ENCODE measurements at places on chromosomes 3 and 15.

- peak; percentile 64 for DNase-seq
Measured at GRCh38 chr3:155031186-155031585, 48.9 kb upstream of the MME start.

- peak; percentile 79 for DNase-seq
Measured at GRCh38 chr15:74375303-74375693, 7.9 kb upstream of the CYP11A1 start.

DNA sequence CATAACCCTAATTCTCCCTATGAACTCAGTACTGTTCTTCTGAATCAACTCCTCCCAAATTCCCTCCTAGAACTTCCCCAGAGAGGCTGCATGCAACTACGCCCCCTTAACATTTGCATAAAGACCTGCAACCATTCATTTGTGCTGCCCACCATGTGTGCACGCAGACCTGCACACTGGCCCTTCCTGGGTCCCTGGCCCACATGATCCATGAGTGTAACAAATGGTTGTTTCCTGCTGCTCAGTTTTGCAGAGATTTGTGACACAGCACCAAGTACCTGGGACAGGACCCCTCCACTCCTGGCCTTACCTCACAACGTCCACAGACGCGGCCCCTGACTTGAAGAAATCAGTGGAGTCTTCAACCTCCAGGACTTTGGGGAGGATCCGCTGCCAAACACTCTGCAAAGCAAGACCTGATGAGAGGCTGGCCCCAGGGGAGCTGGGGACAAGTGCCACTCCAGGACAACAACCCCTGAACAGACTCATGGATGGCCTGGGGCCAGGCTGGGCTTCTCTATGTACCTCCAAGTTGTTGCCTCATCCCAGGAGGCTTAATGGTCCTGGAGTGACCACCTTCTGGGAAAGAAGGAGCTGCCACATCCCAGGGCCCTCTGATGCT is 33.8 kb downstream of the ALDH1L1 start:
- DNase-seq: no peak

DNA sequence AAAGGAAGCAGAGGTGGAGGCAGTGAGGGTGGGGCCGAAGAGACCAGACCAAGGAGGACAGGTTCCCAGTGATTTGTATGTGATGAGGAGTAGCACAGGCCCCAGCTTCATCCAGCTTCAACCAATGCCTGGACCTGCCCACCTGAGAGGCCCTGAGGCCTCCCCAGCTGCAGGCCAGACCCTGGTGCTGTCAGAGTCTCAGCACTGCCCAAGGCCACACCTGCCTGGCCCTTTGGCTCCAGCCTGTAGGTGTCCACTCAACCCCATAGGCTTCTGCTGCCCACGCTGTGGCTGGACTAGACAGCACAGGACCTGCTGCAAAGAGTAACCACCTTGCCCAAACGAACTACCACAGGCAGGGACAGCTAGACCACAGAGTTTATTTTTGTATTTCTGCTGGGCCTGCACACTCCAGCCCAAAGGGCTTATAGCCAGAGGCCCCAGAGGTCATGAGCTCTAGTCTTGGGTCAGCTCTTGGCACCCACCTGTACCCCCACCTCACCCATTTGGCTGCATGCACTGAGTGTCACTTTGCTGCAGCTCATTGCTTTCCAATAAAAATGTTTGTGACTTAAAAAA is 81.9 kb upstream of the CDV3 start:
- no peak for DNase-seq

DNA sequence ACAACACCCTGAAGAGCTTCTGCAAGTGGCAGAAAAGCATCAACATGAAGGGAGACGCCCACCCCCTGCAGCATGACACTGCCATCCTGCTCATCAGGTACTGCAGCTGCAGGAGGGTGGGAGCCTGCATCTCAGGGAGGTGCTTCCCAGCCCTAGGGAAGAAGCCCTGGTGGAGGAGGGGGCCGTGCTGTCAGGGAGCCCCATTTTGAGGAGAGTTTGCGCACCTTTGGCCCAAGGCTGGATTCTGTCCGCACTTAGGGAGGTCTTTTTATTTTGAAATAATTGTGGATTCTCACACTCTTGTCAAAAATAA is 42.1 kb downstream of the SAXO2 start:
- DNase-seq: no peak

GRCh38 chr15:92924216-92924615 is 24.1 kb downstream of the CHD2 start:
- DNase-seq: no peak

DNA sequence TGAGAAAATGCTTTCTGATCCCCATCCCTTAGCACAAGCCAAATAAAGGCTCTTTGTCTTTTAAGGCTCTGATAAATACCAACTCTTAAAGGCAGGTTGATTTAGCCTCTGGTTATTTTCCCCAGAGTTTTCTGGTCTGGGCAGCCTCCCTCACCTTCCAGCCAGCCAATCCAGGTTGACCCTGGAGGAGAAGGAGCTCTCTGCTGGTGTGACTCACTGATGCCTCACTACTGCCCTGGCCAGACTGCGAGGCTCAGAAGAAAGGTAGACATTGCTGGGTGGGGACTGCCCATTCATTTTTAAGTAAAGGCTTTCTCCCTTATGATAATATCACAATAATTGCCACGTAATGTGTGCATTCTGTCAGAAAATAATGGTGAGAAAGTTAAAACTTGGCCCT is 37.1 kb downstream of the SLCO3A1 start:
- DNase-seq: peak; percentile 67

DNA sequence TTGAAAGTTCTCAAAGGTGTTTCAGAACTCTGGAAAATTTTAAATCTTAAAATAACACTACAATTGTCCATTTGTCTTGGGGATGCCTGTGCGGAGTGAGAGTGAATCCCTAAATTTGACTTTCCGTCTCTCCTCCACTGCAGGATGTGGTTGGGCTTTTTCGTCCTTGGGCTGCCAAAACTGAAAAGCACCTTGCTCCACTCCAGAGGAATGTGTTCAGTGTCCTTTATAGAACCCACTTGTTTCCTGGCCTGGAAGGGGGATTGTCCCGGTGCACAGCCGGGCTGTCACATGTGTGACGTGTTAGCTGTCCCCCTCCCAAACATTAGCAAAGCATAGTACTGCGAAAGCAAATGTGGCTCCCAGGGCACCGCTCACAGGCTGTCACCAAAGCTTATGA is 69.6 kb upstream of the ATP10A start:
- no peak for DNase-seq

DNA sequence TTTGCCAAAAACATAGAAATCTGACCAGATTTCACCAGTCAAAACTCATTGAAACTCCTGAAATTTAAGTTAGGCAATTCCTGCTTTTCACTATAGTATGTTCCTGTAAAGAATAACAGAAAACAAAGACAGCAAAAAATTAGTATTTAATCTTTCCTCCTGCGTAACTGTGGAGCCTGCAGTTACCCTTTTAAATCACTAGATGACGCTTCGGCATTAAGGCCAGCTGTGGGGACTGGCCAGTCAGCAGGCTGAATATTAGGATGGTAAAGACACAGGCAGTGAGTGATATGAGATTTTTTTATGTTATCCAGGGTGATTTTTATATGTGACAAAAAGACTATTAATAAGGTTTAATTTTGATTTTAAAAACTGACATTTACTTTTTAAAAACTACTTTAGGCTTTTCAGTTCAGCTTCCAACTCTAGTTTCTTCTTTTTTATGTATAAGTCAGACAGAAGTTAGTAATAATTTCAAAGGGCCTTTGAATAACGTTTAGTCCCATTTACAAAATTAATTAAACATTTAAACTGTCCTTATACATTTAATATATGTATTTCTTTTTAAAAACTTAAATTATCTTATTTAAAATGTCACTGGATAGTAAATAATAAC is 165.1 kb downstream of the PPM1L start:
- peak; percentile 61 for DNase-seq

DNA sequence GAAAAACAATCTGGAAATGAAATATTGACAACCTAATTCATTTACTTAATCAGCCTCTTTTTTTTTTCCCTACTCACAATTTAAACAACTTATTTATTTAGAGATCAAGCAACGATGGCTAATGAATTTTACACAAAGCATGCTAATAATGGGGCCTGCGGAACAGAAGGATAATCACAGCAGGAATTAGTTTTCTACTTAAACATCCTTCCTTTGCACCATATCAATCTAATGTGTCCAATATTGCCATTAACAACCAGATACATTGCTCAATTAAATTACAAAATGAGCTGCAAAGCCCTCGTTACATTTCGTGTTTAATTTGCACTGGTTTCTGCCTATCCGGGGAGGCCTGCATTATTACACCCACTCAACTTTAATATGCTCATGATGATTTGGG is 99.2 kb downstream of the RAB11A start:
- no peak for DNase-seq

GRCh38 chr15:68214838-68215254 is 9.7 kb upstream of the CALML4 start:
- DNase-seq: no peak

- DNase-seq: peak; percentile 98
Measured at GRCh38 chr3:1183320-1184048, 90.7 kb downstream of the CNTN6 start.

GRCh38 chr3:62093025-62093424 is 280.3 kb downstream of the FEZF2 start:
- no peak for DNase-seq

GRCh38 chr3:190281308-190282051 is 40.8 kb downstream of the CLDN1 start:
- peak; percentile 54 for DNase-seq

DNA sequence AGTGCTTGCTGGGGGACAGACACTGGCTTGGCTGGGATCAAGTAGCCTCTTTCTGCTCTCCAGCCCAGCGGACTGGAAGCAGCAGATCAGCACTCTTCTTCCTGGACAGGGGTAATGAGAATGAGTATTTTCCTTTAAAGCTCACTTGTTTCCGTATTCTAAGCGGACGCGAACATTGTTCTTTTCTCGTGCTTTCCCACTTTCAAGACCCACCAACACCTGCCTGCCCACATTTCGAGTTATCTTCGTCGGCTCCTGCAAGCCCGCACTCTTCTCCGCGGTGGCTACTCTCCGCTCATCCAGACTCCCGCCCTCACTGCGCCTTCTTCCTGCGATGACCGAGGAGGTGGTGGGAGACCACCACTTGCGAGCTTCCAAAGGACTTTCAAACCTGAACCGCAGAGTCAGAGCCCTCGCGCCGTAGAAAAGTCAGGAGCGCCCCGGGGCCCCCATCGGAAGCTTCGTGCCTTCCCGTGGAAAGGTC is 1.6 kb upstream of the PPM1L start:
- DNase-seq: peak; percentile 59

DNA sequence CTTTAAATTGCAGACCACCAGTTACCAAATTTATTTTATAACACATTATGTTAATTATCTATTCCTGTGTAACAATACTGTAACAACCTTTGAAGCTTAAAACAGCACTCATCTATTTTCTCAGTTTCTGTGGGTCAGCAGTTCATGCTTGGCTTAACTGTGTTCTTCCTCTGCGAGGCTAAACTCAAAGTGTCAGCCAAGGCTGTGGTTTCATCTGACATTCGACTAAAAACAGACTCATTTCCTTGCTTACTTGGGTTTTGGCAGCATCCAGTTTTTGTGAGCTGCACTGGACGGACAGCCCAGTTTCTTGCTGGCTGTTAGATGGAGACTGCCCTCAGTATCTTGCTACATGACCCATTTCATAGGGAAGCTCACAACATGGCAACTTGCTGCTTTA is 247.3 kb upstream of the KCNH8 start:
- no peak for DNase-seq

- no peak for DNase-seq
Measured at GRCh38 chr15:34851751-34852150, 56.4 kb upstream of the ACTC1 start.

DNA sequence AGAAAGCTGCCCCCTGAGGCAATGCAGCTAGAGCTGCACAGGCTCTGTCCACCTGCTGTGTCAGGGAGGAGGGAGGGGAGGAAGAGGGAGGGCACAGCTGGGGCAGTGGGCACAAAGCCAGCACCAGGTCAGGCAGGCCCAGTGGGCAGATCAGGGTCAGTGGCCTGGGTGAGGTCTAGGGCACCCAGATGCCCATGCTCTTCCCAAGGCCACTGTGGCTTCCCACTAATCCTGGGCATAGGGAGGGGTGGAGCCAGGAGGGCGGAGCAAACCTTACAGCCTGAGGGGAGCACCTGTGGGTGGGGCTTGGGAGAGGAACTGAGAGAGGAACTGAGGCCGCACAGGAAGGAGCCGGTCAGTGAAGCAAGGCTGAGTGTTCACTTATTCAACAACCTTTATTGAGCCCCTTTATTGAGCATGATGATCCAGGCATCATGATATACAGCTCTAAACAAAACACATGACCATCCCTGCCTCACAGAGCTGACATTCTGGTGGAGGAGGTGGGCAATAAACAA is 55.0 kb downstream of the RHCG start:
- DNase-seq: no peak

GRCh38 chr15:66841953-66842681 is 140.1 kb downstream of the SMAD6 start:
- peak; percentile 85 for DNase-seq

- no peak for DNase-seq
Measured at GRCh38 chr3:187792521-187792920, 47.3 kb upstream of the BCL6 start.

- no peak for DNase-seq
Measured at GRCh38 chr15:72590427-72590826, 64.1 kb upstream of the GOLGA6B start.

GRCh38 chr3:71949442-71949841 is 164.5 kb upstream of the PROK2 start:
- peak; percentile 40 for DNase-seq

DNA sequence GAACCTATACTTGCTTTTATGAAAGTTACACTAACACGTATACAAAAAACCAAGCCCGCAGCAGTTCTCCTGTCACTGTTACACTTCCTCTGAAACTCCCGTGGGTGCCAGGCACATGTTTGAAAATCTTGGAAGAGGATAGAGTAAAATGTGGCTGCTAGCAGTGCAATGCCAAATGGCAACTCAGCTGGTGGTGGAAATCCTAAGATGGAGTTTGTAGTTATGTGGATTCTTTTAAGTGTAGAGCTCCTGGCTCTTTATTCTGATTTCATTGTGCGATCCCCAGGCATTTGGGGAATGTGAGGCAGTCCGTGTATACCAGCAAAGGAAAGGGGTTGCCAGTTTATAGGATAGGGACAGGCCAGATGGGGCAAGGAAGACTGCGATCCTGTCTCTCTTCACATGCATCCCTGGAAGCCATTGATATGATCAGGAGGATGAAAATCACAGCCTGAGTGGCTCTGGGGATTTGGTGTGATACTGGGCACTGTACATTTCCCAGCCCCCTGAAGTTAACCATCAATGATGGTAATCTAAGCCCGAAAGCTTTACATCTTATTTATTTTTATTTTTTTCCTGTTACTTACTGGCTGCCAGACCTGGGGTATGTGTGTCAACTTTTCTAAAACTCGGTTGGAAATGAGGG is 1.1 kb downstream of the STAC start:
- no peak for DNase-seq
